Activated CD4-positive, CD25-positive, alpha-beta regulatory T cell treated with anti-CD3 and anti-CD28 coated beads, Interleukin-2, amount 50 U/mL, for 16 hours (primary cell): ENCODE measurements at places on chromosomes 6 and 20.

- no peak for DNase-seq
Observed at GRCh38 chr20:362271-363254, 15.7 kb downstream of the NRSN2 start.

DNA sequence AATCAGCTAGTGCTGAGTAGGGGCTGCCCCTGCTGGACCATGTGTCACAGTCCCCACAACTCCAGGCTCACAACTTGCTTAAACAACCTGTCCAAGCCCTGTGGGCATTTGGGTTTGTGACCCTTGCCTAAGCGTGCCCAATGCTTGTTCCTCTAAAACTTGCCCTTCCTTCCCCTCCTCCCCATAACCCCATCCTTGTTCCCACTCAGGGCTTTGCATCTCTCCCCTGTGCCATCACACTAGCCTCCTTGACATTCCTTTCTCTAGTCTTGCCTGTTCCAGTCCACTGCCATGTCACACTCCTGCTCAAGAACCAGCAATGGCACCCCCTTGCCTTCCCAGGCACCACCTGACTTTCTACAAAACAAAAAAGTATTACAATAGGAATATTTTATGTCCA, 2.3 kb upstream of the DLGAP4 start:
- no peak for DNase-seq

- no peak for DNase-seq
Observed at GRCh38 chr20:6702144-6702543, 65.3 kb upstream of the BMP2 start.

DNA sequence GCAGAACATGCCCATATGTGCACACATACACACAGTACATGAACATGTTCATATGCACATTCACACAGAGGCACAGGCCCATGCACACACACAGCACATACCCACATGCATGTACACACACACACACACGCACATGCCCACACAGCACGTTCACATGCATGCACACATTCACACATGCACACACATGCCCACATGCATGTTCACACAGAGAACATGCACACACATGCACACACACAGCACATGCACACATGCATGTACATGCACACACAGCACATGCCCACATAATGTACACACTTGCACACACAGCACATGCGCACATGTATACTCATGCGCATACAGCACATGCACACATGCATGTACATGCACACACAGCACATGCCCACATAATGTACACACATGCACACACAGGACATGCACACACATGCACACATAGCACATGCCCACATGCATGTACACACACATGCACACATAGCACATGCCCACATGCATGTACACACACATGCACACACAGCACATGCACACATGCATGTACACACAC, 25.9 kb downstream of the RNASET2 start:
- DNase-seq, result no peak

DNA sequence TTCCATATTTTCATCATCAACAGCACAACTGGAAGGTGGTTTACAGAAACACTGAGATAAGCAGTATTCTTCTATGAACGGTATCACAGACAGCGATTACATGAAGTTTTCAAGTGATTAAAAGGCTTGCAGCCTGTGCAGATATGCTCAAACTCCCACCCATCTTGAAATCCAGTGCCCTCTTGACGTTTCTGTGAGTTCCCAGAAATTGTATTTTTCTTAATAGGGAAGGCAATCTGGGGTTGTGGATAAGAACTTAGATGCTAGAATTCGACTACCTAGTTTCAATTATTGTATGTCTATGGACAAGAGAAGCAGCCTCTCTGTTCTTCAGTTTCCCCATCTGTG, 290.3 kb downstream of the ZNF217 start:
- no peak for DNase-seq

DNA sequence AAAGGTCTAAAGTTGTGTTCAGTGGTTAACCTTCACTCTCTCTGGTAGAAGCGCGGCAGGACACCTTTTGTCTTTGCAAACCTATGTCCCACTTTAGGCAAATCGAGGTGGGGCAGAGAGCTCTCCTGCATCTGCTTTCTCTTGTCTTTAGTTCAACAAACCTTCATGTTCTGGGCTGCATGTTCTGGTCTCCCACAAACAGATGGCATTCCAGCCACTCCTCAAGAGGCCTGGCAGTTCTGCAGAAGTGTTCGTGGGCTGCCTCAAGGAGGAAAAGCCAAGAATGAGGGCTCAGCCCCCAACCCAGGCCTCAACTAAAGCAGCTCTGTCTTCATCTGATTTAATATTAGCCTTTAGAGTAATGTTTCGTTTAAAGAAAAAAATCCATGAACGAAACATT, 82.2 kb downstream of the SOD2 start:
- DNase-seq, result no peak

DNA sequence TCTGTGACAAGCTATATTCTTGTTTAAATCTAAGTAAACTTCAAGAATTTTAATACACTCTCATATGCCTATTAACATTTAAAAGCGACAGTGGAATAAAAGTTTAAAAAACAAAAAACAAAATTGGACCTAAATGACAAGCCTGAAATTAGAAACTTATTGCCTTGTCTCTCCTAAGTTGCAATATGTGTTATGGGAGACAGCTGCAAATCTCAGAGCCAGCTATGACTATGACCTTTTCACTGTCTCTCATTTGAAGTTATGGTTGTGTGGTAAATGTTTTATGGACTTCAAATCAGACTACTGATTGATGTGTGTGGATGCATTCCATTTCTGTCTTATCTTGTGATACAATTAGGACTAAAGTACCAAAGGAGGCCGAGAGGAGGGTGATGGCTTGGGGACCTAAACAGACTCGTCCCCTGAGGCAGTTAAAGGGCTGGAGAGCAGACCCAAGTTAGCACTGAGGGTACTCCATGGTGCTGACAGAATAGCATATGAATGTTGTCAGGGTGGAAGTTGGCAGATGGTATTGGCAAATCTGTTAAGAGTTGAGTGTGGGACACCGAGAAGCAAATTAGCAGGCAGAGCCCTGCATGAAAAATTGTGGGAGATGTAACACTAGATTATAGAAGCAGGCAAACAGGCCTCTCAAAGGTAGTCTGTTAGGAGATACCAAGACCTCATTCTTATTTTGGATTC, 930.1 kb upstream of the MAN1A1 start:
- no peak for DNase-seq

- no peak for DNase-seq
Observed at GRCh38 chr6:40457261-40457660, 129.9 kb downstream of the LRFN2 start.

DNA sequence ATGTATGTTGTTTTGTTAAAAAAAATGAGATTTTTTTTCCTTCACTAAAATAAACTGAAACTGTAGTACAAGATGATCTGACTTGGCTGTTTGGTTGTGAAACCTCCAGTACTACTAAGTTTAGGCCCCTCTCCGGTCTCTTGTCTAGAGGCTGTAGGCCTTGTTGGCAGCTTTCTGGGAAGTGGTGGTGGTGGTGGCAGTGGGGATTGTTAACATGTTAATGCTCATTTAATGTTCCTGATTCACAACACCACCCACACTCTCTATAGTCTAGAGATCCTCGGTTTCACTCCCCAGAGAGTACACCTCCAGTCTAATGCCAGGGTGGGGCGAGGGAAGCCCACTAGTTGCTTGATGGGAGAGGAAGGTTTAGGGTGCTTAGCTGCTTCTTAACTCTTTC, 24.1 kb downstream of the STK4 start:
- DNase-seq, result no peak

- DNase-seq, result no peak
Observed at GRCh38 chr6:168533414-168533813, 92.4 kb downstream of the SMOC2 start.

DNA sequence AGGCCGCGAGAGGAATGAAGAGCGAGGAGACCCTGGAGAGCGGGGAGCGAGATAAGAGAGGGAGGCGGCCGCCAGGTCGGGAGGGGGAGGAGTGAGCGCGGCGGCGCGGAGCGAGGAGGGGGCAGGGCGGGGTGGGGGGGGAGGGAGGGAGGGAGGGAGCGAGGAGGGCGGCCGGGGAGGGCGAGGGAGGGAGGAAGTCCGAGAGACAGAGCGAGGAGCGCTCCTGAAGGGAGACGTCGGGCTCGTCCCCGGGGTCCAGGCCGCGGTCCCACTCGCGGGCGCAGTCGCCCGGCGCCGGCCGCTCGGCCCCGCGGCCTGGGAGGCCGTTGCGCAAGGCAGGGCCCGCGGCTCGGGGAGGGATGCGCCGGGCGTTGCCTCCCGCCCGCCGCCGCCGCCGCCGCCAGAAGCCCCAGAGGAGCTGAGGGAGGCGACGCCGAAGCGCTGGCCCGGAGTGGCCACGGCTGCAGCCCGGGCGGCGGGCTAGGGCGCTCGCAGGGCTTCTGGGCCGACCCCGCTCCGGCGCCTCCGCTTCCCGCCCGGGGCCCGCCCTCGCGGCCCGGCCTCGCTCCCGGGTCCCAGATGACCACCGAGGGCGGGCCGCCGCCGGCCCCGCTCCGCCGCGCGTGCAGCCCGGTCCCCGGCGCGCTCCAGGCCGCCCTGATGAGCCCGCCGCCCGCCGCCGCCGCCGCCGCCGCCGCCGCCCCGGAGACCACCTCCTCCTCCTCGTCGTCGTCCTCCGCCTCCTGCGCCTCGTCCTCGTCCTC, at the start of gene FOXF2:
Gene FOXF2 (plus strand): TSS at position 208 of the 764 bp plus-strand sequence. CDS start 372 bp downstream, at position 580.
- no peak for DNase-seq

GRCh38 chr20:49400410-49400809, 82.1 kb downstream of the KCNB1 start:
- no peak for DNase-seq

DNA sequence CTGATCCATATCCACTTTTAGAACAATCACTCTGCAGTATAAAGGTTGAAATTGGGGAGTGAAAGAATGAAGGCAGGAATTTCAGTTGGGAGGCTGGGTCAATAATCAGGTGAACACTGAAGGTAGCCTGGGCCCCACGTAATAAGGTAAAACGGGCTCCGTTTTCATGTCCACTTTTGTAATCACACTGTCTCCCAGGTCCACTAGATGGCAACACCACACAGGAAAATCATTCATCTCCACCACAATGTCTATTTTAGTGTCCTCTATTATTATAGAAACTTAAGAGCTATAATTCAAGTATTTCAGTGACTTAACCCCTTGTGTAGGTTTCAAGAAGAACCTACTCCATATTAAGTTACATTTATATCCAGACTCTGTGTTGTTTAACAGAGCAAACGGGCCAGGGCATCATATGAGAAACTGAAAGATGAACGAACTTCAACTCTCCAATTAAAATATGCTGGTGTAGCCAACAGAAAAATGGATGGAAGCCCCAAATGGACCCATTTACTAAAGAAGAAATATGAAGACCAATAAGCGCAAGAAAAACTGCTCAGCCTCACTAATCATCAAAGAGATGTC, 45.9 kb upstream of the MC3R start:
- no peak for DNase-seq

GRCh38 chr6:37093728-37094069, 76.3 kb upstream of the PIM1 start:
- DNase-seq, result no peak

GRCh38 chr6:168634541-168635328, 193.8 kb downstream of the SMOC2 start:
- DNase-seq, result no peak

GRCh38 chr6:10140824-10141223, 274.1 kb downstream of the TFAP2A start:
- no peak for DNase-seq

DNA sequence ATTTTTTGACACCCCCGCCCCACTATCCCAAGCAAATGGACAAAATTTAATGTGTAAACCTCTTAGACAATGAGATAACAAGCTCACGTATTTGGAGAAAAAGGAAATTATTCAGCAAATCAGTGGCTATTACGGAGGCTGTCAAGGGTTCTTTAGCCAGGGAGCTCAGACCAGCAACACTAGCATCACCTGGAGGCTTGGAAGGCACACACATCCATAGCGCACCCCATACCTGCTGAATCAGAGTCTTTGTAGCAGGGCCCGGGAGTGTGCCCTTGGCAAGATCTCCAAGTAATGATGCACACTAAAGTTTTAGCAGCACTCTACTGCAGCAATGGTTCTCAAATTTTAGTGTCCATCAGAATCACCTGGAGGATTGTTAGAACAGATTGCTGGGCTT, 223.2 kb upstream of the BTBD3 start:
- no peak for DNase-seq

- no peak for DNase-seq
Observed at GRCh38 chr6:43984442-43985321, 142.6 kb downstream of the MRPL14 start.

DNA sequence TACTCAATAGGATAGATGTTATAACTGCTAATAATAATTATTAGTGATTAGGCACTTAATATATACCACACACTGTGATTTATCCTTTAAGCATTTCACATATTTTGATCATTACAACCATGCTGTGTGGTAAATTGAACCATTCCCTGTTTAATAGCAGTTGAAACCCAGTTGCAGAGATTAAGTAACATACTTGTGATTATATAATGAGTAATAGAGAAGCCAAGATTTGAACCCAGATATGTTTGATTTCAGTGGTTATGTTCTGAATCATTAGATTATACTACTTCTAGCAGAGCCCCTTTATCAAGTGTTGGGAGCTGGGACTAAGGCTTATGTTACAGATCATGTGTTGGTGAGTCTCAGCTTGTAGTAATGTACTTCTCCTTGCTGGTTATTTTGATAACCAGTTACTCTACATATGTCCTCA, 44.1 kb downstream of the STK4 start:
- no peak for DNase-seq

DNA sequence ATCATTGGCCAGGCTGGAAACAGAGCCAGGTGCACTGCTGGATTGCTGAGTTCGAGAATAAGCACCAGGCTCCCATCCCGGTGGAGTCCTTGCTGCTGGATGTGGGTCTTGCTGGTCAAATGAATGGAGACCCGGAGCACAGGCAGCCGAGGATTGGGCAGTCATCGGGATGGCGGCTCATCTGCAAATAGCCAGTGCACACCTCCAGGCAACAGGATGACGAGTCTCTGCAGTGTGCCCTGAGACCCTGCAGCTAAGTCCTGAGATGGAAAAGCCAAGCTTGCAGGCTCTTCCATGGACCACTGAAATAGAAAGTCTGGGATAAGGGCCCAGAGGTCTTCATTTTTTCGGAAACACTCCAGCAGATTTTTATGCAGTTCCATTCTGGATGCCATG, 143.5 kb downstream of the WDR27 start:
- no peak for DNase-seq

DNA sequence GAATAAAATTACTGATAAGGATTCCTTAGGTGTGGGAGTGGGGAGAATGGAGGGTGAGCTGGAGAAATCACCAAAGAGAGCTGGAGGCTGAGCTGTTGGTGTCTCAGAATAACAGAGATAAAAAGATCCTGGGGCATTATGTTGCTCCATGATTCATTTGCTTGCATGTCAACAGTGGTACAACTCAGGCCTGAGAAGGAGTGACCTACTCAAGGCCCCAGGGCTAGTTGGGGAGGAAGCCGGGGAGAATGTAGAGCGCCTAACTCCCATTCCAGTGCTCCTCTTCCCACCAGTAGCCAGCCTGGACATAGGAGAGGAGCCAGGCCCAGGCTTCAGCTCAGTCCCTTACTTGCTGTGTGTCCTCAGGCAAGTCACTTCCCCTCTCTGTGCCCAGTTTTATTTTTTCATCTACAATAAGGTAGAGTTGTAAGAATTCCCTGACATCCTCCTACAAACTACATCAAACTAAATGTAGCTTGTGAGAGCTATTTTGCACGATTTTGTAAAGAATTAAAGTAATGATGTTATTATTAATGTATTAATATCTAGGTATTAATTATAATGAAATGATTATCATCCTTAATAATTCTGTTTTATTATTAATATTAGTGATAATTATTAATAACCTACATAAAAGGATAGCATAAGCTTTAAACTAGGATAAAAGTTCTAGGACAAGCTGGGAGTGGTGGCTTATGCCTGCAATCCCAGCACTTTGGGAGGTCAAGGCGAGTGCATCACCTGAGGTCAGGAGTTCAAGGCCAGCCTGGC, 250.9 kb upstream of the SULF2 start:
- no peak for DNase-seq

- no peak for DNase-seq
Observed at GRCh38 chr6:49995278-49995677, 25.9 kb upstream of the DEFB113 start.
